Stimulated activated CD4-positive, alpha-beta T cell treated with anti-CD3 and anti-CD28 coated beads, Interleukin-2, amount 100 ng/mL, for 4 hours (primary cell): ENCODE measurements at places on chromosomes 5 and 9.

- no peak for DNase-seq
Observed at GRCh38 chr9:120431268-120431667, 148.7 kb downstream of the CDK5RAP2 start.

- DNase-seq, result no peak
Observed at GRCh38 chr5:14929293-14930065, 57.9 kb upstream of the ANKH start.

GRCh38 chr5:42013561-42013960, 88.5 kb downstream of the FBXO4 start:
- DNase-seq, result no peak

DNA sequence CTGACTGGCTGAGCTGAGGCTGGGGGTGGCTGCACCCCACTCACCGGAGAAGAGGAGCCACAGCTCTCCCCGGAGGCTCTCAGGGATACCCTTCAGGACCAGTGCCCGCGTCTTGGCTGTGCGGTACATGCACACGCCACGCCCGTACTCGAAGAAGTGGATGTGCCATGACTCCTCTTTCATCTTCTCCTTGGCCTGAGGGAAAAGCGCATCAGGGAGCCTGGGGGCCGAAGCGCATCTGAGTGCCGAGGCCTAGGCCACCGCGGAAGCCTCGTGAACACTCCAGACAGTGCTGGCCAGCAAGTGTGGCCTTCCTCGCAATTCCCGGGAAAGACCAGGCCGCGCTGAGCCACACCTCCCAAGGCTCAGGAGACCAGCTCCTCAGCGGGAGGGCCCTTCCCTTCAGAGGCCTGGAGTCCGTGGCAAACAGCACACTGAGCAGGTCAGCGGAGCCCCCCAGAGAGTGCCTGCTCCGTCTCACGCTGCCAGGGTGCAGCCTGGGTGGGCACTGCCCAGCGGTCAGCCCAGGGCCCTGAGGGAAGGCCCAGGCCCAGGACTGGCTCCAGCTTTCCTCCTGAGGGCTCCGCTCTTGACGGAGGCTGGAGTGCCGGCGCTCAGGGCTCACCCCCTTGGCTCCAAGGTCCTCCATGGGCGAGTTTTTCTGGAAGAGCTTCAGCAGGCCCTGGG, 20.5 kb upstream of the MRNIP start:
- DNase-seq, result no peak

GRCh38 chr5:180862645-180863044, 1.6 kb upstream of the ZFP62 start:
- no peak for DNase-seq

- no peak for DNase-seq
Observed at GRCh38 chr5:153456354-153456753, 34.1 kb upstream of the GRIA1 start.

DNA sequence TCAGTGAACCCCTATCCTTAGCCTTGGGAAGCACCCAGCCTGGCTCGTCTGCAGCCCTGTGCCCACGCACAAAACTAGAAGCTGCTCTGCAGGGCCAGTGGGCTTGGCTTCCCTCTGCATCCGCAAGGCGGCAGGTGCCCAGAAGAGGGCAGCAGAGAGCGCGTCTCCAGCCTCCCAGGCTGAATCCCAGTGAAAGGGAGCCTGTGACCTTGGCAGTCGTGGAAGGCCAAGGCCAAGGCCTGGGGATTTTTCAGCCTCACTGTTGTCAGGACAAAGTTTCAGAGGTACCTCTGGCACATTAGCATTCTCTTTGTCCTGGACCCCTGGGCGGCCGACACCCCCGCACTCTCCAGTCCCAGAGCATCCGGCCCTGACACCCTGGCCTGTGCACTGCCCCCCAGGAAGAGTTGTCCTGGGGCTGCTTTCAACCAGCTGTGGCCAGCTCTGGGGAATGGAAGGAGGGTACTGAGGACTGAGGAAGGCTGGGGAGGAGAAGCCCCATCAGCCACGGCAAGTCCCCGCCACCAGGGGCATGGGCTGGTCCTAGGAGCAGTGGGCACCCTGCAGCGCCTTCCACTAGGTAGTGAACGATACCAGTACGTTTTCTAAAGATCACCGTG, 63.6 kb upstream of the IL17B start:
- DNase-seq, result peak; percentile 52

GRCh38 chr5:30195036-30195435, 998.5 kb upstream of the CDH6 start:
- no peak for DNase-seq

GRCh38 chr5:53083927-53084326, 25.6 kb downstream of the MOCS2 start:
- DNase-seq, result no peak

- no peak for DNase-seq
Observed at GRCh38 chr5:59000211-59000610, 417.3 kb downstream of the RAB3C start.
